ENCODE measurements at places on chromosomes 4 and X. TPM values are rescaled to one million over a fixed set of nuclear protein-coding genes. Genes with fewer than 3 reads are reported as not detected.

- DNase-seq: no peak
Measured at GRCh38 chrX:154526901-154527675, 11.1 kb upstream of the FAM3A start.

- no peak for DNase-seq
Measured at GRCh38 chrX:105191878-105192277, 28.6 kb downstream of the TEX13A start.

DNA sequence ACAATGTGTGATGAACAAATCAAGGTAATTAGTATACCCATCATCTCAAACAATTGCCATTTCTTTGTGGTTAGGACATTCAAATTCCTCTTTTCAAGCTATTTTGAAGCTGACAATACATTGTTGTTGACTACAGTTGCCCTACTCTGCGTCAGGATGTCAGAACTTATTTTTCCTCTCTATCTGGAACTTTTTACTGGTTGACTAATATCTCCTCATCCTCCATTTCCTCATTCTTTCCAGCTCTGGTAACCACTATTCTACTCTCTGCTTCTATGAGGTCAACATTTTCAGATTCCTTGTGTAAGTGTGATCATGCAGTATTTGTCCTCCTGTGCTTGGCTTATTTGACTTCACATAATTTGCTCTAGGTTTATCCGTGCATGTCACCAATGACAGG lies 240.5 kb upstream of the HS3ST1 start:
- DNase-seq: no peak

DNA sequence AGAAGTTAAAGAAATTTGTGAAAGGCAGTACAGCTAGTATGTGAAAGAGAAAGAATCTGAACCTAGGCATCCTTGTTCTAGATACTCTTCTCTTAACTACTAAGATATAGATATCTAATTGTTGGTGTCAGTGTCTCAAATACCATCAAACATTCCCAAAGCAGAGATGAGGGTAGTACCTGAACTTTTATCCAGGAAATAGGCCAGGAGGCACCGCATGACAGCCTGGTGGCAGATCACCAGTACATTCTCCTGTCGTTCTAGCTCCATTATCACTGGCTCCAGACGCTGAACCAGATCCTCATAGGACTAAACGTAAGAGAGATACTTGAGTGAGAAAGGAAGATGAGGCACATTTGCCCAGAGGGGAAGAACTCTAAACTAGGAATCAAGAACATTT lies 16.8 kb downstream of the TRO start:
- DNase-seq: no peak

DNA sequence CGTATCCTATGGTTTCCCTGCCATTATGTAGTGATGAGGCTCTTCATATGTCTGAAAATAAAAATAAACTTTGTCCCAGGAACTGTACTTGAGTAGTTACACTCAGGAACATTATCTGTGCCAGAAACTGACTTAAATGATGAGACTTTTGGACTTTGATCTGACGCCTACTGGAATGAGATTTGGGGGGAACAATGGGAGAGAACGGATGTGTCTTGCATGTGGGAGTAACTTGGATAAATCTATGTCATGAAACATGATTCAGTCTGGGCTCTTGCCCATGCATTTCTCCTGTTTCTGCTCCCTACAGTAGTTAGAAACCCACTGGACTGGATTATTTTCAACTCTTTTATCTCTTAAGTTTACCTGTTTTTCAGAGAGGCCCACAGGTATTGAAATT lies 2351.4 kb downstream of the PCDH7 start:
- DNase-seq: no peak

GRCh38 chrX:29926056-29926455 lies 289.3 kb upstream of the MAGEB2 start:
- DNase-seq: no peak

GRCh38 chr4:69760455-69760854 lies at the start of gene SULT1B1:
SULT1B1 (minus strand) TSS chr4:69760620; CDS start chr4:69755217, 5,403 bp downstream.
- DNase-seq: no peak

- no peak for DNase-seq
Measured at GRCh38 chrX:11504234-11504633, 161.5 kb downstream of the ARHGAP6 start.

DNA sequence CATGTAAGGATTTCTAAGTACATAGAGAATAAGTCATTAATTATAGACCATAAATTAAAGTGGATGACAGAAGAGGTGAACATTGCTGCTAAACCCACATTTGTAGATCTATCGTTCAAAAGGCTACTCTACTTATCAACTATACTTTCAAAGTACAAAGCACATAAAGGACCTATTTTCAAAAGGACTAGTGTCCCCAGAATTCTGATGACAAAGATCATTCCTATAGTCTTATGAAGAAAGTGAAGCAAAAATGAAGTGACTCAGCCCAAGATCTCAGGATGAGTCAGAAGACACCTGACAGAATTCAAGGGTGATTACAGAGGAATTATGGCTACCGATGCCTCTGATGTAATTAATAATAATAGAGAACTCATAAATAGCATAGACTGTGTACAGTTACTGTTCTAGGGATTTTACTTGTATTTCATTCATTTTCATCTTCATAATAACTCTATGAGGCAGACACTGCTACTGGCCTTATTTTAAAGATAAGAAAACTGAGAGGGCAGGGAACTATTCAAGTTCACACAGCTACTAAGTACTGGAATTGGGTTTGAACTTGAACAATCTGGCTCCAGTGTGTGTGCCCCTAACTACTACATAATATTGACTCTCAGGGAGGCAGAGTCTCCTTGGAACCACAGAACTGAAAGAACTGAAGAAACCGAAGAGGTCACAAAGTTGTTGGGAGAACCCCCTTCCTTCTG lies 17.1 kb downstream of the USP46 start:
- no peak for DNase-seq

DNA sequence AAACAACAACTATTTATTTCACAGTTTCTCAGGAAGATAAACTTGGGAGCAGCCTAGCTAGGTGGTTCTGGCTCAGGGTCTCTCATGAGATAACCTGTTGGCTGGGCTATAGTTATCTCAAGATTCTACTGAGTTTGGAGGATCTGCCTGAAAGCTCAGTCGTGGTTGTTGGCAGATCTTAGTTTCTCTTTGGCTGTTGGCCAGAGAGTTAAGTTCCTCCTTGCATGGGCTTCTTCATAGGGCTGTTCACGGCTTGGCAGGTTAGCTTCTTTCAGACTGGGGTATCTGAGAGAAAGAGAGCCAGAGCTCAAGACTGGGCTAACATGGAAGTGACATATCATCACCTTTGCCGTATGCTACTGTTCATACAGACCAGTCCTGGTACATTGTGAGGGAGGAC lies 28.7 kb downstream of the SEC24B start:
- DNase-seq: no peak

GRCh38 chr4:17595471-17596005 lies 18.5 kb downstream of the LAP3 start:
- DNase-seq: no peak

GRCh38 chr4:69600013-69600412 lies 39.4 kb downstream of the UGT2A2 start:
- DNase-seq: no peak

DNA sequence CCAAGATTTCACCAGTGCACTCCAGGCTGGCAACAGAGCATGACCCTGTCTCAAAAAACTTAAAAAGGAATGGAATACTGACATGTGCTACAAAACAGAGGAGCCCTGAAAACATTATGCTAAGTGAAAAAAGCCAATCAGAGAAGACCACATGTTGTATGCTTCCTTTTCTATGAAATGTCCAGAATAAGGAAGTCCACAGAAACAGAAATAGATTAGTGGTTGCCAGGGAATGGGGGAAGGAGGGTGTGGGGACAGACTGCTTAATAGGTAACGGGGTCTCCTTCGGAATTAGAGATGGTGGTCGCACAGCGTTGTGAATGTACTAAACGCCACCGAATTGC lies 30.1 kb upstream of the KIAA0232 start:
- DNase-seq: no peak

GRCh38 chr4:171794528-171794927 lies 18.7 kb upstream of the GALNTL6 start:
- DNase-seq: no peak

DNA sequence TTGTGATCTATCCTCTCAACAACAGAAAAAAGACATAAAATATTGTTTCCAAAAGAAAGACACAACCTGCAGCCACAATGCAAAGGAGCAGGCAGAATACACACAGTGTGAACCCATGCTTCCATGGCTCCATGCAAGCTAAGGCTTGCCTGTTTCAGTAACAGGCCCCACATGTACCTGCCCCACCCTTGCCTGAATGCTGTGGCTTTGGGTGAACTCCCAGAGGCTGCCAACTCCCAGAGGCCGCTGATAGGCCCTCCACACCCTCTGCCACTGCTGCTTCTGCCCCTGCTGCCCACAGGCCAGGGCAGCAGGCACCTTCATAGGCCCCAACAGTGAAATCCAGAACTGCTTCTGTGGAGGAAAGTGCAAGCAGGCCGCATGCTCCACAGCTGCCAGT lies 313.9 kb downstream of the CHIC1 start:
- no peak for DNase-seq

DNA sequence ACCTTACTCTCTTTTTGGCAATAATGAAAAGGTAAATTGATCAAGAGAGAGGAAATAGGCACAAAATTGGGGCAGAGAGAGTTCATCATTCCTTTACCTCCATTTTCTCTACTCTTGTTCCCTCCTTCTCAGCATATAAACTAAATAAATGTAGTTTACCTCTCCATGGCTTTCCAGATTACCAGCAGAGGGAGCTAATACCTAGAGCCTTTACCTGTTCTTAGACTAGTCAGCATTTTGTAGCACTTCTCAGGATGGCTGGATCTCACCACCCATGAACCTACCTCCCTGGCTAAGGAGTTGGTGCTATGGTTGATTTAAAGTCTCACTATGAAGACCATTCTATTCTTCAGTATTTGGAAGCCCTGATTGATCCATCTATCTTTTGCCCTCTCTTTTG lies 15.7 kb downstream of the OFD1 start:
- no peak for DNase-seq

DNA sequence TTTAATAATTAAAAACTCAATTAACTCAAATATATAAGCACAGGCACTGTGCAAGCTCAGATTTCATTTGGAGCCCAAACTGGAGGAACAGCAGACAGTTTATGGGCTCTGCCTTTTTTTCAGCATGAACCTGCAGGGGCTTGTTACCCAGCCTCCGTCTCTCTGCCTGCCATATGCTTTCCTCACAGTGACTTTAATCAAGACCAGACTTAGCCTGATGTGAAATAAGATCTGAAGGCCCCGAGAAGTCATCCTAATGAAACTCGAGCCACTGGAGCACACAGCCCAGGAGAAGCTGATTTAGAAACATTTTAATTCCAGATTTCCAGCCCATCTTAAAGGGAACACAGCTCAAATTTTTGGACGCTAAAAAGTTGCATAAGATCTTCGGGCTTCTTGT lies 55.6 kb downstream of the SPATA18 start:
- DNase-seq: no peak

- DNase-seq: no peak
Measured at GRCh38 chr4:6345096-6345830, 75.6 kb downstream of the WFS1 start.

- DNase-seq: no peak
Measured at GRCh38 chr4:8267077-8267476, 2.5 kb upstream of the HTRA3 start.

DNA sequence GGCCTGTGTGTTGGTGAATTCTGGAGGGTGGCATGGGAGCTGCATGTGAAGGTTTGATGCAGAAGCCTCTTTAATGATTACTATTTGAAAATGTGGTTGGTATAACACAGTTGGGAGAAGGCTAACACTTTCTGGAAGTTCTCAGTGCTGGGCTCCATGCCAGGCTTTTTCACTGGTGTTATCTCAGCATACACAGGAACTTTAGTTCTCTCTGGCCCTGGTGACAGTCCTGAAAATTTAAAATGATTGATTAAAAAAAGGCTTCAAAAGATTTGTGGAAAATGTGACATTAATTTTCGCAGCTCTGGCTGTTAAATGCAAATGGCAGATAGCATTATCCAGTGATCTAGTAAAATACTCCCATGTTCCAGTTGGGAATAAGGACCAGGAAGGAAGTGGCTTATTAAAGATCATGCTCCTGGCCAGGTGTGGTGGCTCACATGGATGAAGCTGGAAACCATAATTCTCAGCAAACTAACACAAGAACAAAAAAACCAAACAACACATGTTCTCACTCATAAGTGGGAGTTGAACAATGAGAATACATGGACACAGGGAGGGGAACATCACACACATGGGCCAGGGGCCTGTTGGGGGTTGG lies 36.6 kb downstream of the DIPK2B start:
- DNase-seq: no peak

GRCh38 chr4:165326831-165327210 lies 648 bp upstream of the MSMO1 start:
- DNase-seq: no peak

- no peak for DNase-seq
Measured at GRCh38 chr4:4853371-4853823, 6.1 kb upstream of the MSX1 start.

DNA sequence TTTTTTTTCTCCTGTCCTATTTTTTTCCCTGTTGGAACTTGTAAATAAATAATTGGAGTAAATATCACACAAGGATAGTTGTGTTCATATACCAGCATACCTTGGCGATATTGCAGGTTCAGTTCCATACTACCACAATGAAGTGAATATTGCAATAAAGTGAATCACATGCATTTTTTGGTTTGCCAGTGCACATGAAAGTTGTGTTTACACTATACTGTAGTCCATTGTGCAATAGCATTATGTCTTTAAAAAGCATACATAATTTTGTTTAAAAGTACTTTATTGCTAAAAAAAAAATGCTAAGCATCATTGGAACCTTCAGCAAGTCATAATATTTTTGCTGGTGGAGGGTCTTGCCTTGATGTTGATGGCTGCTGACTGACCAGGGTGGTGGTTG lies 88.6 kb downstream of the GSTCD start:
- no peak for DNase-seq

- no peak for DNase-seq
Measured at GRCh38 chr4:14874990-14875389, 127.3 kb upstream of the CPEB2 start.

DNA sequence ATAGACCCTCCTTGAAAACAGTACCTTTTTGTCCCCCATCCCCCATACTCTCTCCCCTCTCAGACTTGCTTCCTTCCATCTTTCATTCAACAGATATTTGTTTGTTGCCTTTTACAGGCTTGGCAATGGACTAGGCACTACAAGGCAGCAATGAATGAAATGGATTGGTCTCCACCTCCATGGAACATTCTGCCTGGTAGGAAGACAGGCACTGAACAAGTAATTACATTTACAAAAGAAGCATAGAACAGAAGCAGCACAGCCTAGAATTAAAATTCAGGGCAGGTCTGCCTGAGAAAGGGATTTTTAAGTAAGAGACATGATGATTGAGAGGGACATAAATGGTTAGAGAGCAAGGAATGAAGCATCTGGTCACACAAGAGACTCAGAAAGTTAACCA lies 346.1 kb downstream of the GRXCR1 start:
- DNase-seq: no peak

The ODAPH gene
- not detected for total RNA-seq

The PPBP gene
- total RNA-seq: 1.3 TPM

The ZBTB49 gene
- 3.8 TPM for total RNA-seq

The COL4A6 gene
- 0.16 TPM for total RNA-seq

The TMPRSS11E gene
- total RNA-seq: not detected

The TAF7L gene
- 0.26 TPM for total RNA-seq

The ETDC gene
- not detected for total RNA-seq

The RHOXF1 gene
- total RNA-seq: 1.2 TPM

The GPAT3 gene
- total RNA-seq: 9.2 TPM

The RAB9B gene
- total RNA-seq: 0.74 TPM
